Kidney epithelial cell (primary cell): ENCODE measurements at places on chromosomes 13 and 19.
A peak's percentile ranks its signal among the peaks of the same experiment; 100 is the strongest.

GRCh38 chr19:6551607-6552450 lies 21.0 kb downstream of the TNFSF9 start:
- DNase-seq = no peak

- DNase-seq = no peak
These were observed 379.1 kb downstream of the SLITRK6 start for GRCh38 chr13:85420136-85420535.

GRCh38 chr13:49996951-49997895 lies at the start of gene TRIM13:
TSS of gene TRIM13 (plus strand) at chr13:49997042. CDS start at chr13:50011941, 14,899 bp downstream.
- DNase-seq = peak; percentile 50

DNA sequence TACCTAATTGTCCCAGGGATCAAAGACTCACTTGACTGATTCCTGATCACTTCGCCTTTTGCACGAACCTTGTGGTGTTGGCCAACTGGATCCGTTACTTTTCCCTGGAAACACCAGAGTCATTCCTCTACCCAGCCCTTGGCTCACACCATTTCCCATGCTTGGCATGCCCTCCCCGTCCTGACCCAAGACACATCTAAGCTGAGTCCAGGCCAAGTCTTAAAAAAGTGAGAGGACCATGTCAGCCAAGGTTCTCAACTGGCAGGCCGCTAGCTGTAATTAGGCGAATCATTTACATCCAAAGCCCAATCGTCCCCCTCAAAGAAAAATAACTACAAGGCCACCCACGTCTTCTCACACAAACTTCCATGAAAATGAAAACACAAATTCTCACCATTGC lies 11.5 kb downstream of the PLAUR start:
- no peak for DNase-seq

DNA sequence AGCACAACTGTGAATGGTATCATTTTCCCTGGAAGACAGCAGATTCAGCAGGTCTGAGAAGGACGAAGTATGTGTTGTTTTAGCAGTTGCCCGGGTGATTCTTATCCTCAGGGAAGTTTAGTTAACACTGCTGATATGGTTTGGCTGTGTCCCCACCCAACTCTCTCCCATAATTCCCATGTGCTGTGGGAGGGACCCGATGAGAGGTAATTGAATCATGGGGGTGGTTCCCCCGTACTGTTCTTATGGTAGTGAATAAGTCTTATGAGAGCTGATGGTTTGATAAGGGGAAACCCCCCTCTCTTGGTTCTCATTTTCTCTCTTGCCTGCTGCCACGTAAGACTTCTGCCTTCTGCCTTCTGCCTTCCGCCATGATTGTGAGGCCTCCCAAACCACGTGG lies 81.0 kb upstream of the UBAC2 start:
- no peak for DNase-seq

GRCh38 chr13:98466634-98467236 lies 110.2 kb downstream of the STK24 start:
- no peak for DNase-seq

GRCh38 chr19:5086725-5087439 lies 118.0 kb downstream of the KDM4B start:
- DNase-seq = no peak

GRCh38 chr13:100091391-100091790 lies 2.5 kb downstream of the PCCA start:
- DNase-seq = no peak

- no peak for DNase-seq
These were observed 126.2 kb upstream of the ZNF91 start for GRCh38 chr19:23521471-23521870.

DNA sequence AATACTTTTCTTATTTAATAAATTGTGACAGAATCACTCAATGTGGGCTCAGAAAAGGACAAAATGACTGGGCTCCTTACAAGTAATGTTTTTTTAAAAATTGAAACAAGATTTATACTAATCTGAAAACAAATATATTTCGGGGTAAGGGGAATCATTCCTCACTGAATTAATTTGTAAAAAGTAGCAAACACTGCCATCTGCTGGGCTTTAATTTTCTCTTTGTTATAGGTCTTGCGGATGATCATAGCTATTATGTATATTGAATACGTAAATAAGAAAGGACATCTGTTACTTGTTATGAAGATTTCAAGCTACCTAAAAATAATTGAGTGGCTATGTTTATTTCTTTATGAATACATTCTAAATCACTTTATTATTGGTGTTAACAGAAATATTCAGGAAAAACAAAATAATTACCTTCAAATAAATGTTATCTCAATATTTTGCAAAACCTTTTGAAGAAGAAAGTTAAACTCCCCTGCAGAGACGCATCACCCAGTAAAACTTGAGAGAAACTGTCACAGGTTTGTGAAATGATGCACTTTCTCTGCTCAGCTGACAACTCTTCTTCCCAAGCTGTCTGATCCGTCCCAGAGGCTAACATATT lies 17.8 kb upstream of the ENOX1 start:
- DNase-seq = no peak

GRCh38 chr19:29596080-29596727 lies 9.9 kb upstream of the POP4 start:
- DNase-seq = no peak

GRCh38 chr13:36261976-36262375 lies 35.6 kb downstream of the CCDC169 start:
- no peak for DNase-seq

DNA sequence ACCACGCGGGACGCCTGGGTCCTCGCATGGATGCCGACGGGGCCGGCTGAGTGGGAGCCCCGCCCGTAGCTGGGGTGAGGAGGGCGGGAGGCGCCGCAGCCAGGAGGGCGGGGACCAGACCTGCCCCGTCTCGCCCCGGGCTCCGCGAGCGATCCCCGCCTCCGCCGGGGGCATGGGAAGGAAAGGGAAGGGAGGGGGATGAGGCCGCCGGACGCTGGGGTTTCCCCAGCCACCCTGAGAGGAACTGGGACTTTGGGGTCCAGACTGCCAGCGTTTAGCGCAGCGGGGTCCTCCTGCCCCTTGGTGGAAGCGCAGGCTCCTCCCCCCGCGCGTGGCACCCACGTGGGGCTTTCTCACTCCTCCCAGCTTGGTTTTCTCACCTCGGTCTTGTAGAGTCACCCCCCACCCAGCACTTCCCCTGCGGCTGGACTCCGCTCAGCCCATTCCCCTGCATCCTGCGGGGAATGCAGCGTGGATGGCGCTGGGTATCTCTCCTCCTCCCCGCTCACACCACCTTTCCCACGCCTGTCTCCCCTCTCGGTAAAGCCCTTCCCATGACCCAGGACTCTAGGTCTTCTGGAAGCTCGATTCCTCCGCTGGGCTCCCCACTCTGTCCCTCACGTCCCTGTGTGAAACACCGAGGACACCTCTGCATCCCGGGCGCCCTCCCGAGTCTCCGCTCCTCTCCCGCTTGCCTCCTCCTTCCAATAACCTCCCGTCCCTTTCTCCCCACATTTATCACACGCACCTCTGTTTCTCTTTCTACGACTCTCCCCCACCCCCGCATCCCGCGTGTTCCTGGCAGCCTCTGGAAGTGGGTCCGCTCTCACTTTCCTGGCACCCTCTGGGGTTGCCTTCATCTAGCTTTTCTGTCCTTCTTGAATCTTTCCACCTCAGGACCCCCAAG lies 2.1 kb downstream of the TGFB1 start:
- no peak for DNase-seq

DNA sequence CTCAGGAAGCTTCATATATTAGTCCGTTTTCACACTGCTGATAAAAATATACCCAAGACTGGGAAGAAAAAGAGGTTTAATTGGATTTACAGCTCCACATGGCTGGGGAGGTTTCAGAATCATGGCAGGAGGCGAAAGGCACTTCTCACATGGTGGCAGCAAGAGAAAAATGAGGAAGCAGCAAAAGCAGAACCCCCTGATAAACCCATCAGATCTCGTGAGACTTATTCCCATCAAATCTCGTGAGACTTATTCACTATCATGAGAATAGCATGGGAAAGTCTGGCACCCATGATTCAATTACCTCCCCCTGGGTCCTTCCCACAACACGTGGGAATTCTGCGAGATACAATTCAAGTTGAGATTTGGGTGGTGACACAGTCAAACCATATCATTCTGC lies 23.1 kb downstream of the FLT3 start:
- DNase-seq = no peak

GRCh38 chr19:46076031-46076880 lies 35.5 kb upstream of the IGFL4 start:
- DNase-seq = no peak

DNA sequence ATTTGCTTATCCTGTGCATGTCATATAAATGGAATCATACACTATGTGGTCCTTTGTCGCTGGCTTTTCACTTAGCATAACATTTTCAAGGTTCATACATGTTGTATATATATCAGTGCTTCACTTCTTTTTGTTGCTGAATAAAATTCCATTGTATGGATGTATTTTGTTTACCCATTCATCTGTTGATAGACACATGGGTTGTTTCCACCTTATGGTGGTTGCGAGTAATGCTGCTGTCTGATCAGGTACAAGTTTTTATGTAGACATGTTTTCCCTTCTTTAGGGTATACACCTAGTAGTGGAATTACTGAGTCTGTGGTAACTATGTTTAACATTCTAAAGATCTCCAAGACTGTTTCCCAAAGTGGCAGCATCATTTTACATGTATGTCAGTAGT lies 102.5 kb downstream of the RNF17 start:
- no peak for DNase-seq

GRCh38 chr19:48568345-48568886 lies 16.4 kb downstream of the SULT2B1 start:
- peak; percentile 79 for DNase-seq

DNA sequence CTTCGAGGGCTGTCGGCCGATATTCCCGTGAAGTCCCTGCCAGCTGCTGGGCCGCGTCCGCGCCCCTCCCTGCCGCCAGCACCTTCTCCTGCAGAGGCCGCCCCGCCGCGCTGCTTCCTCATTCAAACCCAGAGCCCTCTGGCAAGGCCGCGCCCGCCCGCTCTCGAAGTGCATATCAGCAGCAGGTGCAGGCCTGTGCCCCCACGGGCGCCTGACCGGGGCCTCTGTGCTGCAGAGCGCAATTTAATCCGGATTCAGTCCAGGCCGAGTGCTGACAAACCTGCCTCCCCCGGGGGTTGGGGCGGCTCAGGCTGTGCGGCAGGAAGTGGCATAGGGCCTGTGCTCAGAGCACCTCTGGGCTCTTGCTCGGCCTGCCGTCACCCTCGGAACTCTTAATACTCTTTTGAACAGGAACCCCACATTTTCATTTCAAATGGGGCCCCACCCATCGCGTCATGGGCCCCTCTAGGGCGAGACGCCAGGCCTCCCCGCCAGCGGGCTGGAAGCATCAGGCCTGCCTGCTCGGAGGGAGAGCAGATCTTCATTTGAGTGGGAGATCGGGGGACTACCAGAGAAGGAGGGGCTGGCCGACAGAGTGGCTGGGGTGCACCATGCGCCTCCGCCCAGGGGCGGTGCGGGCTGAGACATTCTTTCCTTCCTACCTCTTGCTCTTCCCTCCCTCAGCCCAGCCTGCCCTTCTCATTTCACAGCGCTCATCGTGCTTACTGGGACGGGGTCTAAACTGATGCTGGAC lies 125.7 kb downstream of the TNFRSF19 start:
- no peak for DNase-seq
